ENCODE measurements at places on chromosomes 6 and 20.

DNA sequence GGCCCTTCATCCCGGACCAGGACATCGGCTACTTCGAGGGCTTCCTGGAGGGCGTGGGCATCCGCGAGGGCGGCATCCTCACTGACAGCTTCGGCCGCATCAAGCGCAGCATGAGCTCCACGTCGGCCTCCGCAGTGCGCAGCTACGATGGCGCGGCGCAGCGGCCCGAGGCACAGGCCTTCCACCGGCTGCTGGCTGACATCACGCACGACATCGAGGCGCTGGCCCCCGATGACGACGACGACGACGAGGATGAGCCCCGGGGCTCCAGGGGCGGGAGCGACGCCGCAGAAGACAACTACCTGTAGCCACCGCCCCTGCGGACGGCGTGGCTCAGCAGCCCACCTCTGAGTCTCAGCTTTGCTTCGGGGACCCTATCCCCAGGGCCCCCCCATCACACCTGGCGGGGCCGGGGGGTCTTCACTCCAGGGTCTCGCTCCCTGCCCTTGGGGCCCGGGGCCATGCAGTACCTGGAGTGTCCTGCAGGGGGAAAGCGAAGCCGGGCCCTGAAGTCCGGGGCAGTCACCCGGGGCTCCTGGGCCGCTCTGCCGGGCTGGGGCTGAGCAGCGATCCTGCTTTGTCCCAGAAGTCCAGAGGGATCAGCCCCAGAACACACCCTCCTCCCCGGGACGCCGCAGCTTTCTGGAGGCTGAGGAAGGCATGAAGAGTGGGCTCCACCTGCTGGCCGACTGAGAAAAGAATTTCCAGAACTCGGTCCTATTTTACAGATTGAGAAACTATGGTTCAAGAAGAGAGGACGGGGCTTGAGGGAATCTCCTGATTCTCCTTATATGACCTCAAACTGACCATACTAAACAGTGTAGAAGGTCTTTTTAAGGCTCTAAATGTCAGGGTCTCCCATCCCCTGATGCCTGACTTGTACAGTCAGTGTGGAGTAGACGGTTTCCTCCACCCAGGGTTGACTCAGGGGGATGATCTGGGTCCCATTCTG, 20.8 kb upstream of the HCK start:
- peak; percentile 33 for DNase-seq

- DNase-seq: no peak
These were observed 3.4 kb downstream of the TREM2 start for GRCh38 chr6:41159415-41160082.

GRCh38 chr20:53028337-53029007, 56.3 kb downstream of the TSHZ2 start:
- DNase-seq: no peak

DNA sequence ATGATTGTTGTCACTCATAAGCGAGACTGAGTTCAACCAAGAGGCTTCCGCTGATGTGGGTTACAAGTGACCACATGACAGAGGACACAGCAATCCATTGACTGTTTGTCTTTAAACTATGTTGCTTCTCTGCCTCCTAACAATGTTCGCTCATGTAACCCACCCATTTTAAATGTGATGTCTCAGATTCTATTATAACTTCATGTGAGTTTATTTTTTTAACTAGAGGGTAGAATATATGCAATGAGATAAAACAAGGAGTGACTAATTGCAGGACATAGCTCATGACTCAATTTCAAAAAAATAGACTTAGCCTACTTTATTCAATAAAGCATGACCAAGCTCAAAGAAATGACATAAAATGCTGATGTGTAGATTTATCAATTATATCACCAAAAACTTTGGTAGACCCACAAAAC, 119.2 kb upstream of the SASH1 start:
- no peak for DNase-seq

GRCh38 chr6:135298455-135298854, 117.3 kb downstream of the MYB start:
- DNase-seq: no peak

DNA sequence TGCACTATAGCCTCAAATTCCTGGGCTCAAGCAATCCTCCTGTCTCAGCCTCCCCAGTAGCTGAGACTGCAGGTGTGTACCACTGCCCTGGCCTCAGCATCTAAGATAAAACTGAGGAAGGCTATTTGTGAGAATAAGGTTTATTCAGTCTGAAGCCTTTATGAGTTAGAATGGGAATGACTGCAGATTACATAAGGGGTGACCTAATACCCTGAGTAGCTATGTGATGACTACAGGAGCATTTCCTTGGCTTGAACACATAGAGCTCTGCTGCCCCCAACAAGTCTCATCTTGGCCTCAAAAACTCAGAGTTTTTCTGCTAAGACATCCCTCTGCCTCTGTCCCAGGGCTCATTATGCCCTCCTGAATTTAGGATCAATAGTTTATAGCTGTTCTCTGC, 7.6 kb downstream of the GSS start:
- DNase-seq: no peak

DNA sequence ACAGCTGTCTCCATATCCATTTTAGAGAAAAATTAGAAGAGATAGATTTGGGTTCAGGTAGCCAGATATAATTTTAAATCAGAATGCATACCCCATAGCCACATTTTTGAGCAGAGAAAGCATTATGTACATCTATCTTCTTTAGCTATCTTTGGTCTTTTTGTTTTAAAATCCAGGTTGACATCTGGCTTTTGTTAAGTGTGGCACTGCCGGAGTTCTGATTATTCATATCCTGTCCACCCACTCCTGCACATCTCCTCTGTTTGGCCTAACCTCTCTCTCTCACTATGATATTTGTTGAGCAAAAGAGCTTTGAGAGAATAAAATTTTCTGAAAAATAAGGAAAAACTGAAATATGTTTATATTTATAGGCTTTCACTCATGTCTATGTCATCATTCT, 189.7 kb downstream of the PACRG start:
- DNase-seq: no peak

DNA sequence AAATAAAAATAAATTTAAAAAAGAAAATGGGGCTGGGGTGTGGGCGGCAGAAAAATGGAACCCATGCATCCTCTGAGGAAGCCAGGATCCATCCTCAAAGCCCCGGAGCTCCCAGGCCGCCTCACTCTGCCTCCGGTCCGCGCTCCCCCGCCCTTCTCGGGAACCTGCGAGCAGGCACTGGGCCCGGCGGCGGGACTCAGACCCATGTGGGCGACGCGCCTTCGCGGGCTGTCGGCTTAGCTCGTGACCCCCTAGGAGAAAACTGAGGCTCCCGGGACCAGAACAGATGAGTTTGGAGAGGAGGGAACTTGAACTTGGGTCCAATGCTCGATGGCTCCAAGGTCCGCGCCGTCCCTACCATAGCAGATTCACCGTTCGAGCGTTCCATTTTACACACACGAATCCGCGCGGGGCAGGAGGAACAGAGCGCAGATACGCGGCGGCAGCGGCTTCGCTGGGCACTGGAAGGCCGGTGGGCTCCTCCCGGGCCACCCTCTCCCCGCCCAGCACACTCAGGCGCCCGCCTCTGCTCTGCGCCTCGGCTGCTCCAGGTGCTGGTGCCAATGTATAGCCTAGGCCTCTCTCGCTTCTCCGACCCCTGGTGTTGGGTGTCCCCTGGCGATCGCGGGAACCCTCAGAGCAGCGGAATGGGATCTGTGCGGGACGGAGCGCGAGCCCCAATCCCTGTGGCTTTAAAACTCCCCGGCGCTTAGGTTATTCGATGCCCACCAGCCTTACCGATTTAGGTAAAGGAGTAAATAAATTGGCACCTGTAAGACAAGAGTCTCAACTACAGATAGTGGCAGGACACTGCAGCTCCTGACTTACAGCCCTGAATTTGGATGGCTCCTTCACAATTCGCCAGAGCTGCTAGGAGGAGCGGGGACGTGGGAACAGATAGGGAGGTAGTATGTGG, 39.2 kb downstream of the DPPA5 start:
- no peak for DNase-seq

- DNase-seq: no peak
These were observed 53.2 kb downstream of the PPP1R14C start for GRCh38 chr6:150195996-150196417.

DNA sequence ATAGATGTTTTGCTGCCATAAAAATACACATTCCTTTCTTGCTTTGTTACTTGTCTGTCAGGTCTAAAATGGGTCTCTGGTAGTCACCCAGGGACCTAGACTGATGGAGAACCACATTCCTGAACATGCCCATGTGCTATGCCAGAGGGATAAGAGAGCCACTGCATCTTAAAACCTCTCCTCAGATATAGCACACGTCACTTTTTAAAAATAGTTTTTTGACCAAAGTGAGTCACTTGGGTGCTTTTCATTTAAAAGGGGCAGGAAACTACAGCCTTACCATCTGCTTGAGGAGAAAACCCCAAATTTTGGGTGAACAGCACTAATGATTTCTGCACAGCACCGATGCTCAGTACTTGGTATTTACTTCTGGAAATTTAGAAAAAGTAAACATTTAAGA, 197.8 kb downstream of the OGFRL1 start:
- DNase-seq: no peak

- no peak for DNase-seq
These were observed 44.8 kb upstream of the F13A1 start for GRCh38 chr6:6365242-6365641.

DNA sequence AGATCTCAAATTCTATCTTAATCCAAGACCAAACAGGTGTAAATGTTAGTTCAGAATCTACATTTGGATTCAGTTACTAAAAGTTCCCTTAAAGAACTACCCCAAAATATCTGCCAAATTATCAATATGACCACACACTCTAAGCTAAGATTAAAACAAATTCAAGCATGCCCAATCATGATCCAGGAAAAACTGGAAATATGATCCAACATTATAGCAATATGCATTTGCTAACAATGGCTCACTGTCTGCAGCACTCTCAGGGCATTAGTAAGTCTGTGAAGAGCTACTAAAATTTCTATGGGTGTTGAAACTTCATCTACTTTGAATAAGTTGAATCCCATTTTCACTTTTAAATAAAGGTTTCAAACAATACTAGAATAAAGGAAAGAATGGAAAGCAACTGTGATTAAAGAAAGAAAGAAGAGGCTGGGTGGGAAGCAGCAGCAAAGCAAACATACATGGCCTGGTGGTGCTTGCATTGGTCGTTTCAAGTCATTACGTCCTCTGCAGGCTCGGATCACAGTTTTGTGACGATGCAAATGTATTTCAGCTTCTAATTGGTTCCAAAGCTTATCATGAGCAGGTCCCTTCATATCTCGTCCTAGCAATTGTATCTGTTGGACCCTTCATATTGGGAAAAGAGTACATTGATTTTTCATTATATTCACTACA, 29.2 kb downstream of the GOPC start:
- DNase-seq: no peak

DNA sequence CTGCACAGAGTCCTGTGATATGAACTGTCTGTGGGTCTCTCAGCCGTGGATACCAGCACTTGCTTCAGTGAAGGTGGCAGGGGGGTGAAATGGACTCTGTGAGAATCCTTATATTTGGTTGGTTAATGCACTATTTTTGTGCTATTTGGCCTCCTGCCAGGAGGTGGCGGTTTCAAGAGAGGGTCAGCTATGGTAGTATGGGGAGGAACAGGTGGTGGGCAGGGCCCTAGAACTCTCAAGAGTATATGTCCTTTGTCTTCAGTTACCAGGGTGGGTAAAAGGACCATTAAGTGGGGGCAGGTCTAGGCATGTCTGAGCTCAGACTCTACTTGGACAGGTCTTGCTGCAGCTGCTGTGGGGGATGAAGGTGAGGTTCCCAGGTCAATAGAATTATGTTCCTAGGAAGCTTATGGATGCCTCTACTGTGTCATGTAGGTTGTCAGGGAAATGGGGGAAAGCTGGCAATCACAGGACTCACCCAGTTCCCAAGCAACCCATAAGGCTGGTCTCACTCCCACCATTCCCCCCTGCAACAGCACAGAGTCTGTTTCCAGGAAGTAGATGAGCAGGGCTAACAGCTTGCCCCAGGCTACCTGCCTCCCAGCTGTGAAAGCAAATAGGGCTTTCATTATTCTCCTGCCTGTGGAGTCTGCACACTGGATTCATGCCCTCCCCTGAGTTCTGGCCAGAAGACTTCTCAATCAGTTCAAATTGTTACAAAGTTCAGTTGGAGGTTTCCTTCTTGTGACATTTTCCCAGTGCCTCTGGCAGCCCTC, 56.8 kb upstream of the PHIP start:
- DNase-seq: no peak

DNA sequence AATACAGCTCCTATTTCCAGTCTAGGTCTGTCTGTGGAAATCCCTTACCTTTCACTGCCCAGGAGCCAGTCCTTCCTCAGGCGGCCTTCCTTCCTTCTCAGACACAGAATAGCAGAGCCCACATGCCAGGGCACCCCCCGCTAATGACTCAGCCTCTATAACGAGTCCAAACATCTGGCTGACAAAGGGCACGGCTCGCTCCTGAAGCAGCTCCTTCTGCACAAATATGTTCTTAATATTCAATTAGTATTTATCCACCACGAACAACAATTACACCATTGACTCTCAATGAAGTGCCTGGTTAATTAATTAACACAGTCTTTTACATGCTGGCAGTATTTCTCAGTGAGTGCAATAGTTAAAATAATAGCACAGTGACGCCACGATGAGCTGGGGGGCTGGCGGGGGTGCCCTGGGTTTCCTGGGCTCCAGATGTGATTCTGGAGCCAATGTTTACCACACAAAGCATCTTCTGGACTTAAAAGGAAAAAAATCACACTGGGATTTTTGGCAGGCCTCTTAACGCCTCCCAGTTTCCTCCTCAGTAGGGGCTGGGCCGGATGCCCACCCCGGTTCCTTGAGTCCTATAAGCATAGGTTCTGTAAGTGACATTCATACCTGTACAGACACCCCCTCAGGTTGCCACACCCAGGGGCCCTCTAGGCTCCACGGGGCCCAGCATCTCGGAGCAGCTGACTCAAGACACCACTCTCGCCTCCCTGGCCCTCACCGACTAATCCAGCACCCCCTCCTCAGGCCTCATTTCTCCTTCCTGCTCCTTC, 158.6 kb upstream of the MLN start:
- no peak for DNase-seq

DNA sequence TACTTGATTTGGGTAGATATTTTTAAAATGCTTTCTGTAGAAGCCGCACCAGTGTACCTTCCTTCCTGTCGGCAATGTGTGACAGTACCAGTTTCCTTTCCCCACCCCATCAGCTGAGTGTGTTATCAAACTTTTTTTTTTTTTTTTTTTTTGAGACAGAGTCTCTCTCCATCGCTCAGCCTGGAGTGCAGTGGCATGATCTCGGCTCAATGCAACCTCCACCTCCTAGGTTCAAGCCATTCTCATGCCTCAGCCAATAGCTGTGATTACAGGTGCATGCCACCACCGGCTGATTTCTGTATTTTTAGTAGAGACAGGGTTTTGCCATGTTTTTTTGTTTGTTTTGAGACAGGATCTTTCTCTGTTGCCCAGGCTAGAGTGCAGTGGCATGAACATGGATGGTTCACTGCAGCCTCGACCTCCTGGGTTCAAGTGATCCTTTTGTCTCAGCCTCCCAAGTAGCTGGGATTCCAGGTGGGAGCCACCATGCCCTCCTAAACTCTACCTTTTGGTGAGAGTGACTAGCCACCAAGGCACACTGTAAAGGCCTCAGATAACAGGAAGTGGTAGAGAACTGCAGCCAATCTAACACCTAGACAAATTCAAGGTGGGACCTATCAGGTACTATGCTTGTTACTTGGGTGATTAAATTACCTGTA, 26.5 kb upstream of the ZBTB22 start:
- DNase-seq: peak; percentile 32

- no peak for DNase-seq
These were observed 118.1 kb downstream of the MYB start for GRCh38 chr6:135299256-135299655.

Data from stimulated activated CD4-positive, alpha-beta T cell treated with anti-CD3 and anti-CD28 coated beads, Interleukin-15, amount 100 ng/mL, for 1 hour (primary cell).